ENCODE measurements at places on chromosomes 16 and 17.

DNA sequence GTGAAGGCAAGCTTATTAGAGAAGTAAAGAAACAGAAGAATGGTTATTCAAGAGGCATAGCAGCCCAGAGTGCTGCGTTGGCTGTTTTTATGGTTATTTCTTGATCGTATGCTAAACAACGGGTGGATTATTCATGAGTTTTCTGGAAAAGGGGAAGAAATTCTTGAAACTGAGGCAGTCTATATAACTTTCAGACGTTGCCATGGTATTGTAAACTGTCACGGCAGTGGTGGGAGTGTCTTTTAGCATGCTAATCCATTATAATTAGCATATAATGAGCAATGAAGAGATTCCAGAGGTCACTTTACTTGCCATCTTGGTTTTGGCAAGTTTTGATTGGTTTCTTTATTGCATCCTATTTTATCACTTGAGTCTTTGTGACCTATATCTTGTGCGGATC lies 17.4 kb upstream of the MILR1 start:
- no peak for DNase-seq

GRCh38 chr17:10757067-10757466 lies 27.2 kb upstream of the TMEM220 start:
- no peak for DNase-seq

DNA sequence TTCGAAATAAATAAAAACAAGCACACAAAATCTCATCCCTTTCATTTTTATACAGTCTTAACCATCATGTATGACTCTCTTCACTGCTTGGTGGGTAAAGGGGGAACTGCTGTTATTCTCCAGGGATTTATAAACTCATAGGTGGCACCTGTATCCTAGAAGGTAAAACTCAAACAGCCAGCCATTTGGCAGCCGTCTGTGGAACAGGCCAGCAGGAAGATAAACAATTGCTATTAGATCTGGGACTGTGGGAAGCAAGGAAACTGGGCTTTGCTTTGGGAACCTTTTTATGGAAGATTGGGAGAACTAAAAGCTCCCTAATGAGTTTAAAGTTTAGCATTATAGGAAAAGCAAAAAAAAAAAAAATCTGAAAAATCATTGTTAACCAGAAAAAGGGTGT lies 126.0 kb downstream of the TANGO6 start:
- no peak for DNase-seq

- no peak for DNase-seq
Measured at GRCh38 chr17:34667656-34668055, 88.3 kb downstream of the TMEM132E start.

DNA sequence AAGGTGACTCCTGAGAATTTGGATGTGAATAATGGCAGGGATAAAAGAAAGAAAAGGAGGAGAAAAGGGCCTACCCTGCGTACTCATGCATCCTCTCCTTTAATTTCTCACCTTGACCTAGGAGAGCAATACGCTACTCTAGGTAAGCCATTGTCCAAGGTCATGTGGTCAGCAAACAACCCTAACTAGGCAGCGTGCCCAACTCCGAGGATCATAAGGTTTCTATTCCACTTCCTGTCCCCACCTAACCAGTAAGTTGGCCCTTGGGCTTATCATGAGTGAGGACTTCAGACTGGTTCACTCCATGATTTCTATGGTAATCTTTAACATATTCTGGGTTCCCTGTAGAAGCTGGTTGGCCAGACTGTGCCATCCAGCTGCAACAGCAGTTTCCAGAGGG lies 315.1 kb upstream of the CCL2 start:
- no peak for DNase-seq

DNA sequence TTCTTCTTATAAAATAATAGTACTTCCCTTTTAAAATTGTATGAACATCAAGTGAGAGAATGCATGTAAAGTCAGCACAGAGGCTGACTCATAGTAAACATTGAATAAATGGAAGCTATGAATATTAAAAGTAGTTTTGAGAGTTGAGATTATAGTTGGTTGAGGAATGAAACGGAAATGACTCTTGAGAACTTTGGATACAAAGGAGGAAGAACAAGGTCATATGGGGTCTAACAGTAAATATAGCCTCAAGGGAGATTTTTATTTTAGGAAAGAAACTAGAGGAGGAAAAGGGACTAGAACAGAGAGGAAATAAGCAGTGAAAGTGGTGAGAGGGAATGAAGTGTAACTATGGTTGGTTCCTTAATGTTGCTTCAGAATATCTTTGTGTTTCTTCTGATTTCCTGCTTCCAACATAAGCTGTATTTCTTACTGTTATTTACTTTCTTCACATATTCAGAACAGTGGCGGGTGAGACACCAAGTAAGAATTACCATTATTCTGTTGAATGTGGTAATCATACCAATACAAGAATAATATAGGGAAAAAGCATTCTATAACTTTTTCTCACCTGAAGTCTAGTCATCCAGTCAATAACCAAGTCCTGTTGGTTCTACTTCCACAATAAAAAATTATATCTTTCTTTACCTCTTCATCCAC lies 165.1 kb downstream of the CHD9 start:
- no peak for DNase-seq

DNA sequence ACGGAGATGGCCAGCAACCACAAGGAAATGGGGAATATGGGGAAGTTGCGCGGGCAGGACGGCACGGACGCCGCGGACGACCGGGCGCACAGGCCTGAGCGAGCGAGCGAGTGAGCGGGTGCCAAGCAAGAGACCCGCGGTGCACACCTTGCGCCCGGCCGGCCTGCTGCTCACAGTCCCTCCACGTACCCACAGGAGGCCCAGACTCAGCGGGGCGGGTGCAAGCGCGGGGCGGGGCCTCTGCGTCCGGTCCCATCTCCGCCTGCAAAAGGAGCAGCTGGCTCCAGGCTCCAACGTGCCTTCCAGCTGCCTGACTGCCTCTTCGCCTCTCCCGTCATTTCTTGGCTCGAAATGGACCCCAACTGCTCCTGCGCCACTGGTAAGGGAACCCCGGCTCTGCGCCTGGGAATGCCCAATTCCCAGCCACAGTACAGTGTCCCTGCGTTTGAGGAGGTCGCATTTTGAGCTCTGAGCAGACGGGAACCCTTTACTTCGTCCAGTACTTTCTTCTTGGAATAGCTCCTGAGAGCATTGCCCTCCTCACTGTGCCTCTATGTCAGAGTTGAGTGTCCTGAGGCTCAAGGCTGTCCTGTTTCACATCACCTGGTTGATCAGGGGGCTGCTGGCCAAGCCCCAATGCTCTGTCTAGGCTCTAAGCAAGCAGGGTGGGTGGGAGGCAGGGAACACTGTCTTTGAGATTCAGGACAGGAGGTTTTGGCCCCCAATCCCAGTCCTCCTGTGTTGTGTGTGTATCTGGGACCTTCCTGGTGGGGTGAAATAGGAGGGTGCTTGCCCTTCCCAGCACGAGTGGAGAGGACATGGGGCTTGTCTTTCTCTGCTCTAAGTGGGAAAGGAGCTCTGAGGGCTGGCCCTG lies 8.1 kb upstream of the MT1E start:
- peak; percentile 29 for DNase-seq

DNA sequence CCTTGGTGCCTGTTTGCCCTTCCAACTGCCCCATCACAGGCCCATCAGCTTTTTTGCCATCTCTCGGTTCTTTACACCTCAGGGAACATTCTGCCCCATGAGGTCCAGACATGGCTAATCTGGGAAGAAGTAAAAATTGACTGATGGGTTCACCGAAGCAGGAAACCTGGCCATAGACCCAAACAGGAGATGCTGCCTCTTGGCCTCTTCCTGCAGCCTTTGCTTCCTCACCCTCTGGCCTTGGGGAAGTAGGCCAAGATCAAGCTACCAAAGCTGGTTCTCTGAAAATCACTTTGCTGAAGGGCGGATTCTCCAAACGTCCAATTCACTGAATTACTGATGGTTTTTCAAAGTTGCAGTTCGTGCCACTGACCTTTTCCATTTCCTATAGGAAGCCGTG lies 56.1 kb downstream of the ARSG start:
- no peak for DNase-seq

GRCh38 chr17:39181303-39181702 lies 15.3 kb upstream of the ARL5C start:
- DNase-seq: no peak

- no peak for DNase-seq
Measured at GRCh38 chr17:48295362-48296288, 134.4 kb downstream of the SKAP1 start.

- DNase-seq: no peak
Measured at GRCh38 chr16:29662729-29663015, 375 bp upstream of the SPN start.

- no peak for DNase-seq
Measured at GRCh38 chr16:424623-425081, 797 bp upstream of the RAB11FIP3 start.

- no peak for DNase-seq
Measured at GRCh38 chr17:22654447-22654846, 962.1 kb downstream of the KCNJ18 start.
